ENCODE measurements at places on chromosomes 4 and X. TPM values are rescaled to one million over a fixed set of nuclear protein-coding genes. Genes with fewer than 3 reads are reported as not detected.

DNA sequence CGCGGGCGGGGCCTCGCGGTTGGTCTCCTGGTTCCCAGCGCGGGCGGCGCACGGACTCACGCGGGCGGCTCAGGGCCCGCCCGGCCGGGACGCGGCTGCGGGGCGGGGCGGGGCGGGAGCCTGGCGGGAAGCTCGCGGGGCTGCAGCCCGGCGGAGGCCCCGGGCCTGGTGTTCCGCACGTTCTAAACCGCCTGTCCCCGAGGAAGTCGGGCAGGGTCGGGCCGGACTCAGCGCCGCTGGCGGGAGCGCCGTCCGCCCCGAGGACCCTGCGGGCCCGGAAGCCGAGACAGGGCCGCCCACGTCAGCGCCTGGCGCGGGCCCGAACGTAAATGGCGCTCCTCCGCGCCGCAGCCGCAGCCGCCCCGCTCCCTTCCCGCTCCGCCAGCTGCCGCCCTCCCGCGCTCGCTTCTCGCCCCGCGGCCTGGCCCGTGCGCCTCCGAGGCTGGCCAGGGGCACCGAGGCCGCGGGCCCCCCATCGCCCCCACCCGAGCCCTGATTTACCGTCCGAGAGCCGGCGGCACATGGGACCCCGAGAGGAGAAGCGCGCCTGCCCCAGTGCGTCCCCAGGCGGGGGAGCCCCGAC is 309 bp upstream of the CTBP1 start:
- DNase-seq = no peak

DNA sequence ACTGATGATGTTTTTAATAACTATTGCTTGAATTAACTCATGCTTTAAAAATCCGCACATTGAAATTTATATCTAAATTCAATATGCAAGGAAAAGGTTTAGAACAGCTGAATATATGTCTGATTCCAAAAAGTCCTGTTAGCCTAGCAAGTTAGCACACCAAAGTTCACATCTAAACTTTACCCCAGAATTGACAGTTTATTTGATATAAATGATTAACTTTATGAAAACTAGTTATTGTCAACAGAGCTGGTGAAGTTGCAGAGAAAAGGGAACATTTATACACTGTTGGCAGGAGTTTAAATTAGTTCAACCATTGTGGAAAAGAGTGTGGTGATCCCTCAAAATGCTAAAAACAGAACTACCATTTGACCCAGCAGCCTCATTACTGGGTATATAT is 120.6 kb upstream of the BMP3 start:
- no peak for DNase-seq

SPACA5 gene
- not detected for total RNA-seq

DNA sequence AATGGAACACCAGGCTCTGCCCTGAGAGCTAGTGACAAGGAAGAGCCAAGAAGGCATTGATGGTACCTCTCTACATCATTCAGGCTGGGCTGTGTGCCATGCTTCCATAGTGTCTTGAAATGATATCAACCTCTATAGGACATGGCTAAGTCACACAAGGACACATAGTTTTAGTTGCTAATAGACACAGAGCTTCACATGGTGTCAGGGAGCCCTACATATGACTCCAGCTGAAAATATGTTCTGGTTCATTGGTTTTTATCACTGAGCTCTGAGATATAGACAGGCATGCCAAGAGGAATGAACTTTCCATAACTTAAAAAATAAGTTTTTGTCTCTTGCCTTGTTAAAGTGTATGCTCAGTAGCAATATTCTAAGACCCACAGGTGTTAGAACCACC is 72.1 kb upstream of the PRKG2 start:
- no peak for DNase-seq

DNA sequence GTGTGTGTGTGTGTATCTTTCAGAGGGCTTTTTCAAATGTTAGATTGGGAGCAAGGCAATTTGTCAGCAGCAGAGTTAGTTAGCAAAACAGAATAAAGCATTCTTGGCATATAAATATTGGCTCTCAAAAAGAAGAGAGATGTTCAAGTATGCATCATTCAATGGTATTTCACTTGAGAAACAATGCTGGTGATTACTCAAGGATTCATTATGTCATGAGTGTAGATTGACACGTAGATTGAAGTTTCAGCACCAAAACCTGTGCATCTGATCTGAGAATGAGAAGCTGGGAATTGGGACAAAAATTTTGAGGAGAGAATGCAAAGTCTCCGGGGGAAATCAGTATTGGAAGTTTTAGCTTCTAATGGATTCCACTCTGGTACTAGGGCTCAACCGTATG is 241.4 kb downstream of the FRMPD4 start:
- DNase-seq = no peak

GRCh38 chrX:26262121-26262523 is 46.2 kb downstream of the MAGEB5 start:
- DNase-seq = peak; percentile 91

DNA sequence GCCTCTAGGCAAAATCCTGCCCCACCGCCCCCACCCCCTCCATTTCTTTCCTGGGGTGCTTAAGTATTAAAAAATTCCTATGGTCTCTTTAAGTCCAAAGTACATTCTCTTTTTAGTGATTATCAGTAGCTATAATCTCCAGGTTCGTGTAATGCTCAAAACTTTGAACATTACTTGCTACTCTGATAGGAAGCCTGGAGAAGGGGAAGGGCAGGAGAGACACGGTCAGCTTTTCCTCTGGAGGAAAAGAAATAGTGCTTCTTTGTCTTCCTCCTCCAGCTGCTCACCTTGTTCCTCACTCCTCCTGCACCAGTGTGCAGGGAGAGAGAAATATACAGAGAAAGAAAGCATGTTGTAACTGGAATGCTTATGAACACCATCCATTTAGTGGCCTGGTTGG is 80.4 kb downstream of the PPP1R2C start:
- no peak for DNase-seq

DNA sequence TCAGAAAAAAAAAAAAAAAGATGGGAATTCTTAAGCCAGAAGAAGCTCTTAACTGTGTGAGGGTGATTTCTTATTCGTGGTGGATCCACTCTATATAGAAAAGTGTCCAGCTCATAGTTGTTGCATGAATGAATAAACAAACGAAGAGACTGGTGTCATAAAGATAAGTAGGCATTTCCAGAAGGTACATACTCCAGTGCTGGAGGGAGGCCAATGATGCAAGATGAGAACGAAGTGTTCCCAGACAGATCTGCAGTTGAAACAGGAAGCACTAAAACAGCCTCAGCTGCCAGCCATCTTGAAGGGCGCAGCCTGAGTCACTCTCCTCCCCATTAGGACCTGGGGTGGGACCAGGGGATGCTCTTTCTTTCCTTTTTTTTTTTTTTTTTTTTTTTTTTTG is 47.4 kb upstream of the HOPX start:
- DNase-seq = peak; percentile 23

INTU gene
- total RNA-seq = 8.1 TPM

- peak; percentile 50 for DNase-seq
Observed at GRCh38 chr4:55312489-55313101, 33.4 kb upstream of the SRD5A3 start.

DNA sequence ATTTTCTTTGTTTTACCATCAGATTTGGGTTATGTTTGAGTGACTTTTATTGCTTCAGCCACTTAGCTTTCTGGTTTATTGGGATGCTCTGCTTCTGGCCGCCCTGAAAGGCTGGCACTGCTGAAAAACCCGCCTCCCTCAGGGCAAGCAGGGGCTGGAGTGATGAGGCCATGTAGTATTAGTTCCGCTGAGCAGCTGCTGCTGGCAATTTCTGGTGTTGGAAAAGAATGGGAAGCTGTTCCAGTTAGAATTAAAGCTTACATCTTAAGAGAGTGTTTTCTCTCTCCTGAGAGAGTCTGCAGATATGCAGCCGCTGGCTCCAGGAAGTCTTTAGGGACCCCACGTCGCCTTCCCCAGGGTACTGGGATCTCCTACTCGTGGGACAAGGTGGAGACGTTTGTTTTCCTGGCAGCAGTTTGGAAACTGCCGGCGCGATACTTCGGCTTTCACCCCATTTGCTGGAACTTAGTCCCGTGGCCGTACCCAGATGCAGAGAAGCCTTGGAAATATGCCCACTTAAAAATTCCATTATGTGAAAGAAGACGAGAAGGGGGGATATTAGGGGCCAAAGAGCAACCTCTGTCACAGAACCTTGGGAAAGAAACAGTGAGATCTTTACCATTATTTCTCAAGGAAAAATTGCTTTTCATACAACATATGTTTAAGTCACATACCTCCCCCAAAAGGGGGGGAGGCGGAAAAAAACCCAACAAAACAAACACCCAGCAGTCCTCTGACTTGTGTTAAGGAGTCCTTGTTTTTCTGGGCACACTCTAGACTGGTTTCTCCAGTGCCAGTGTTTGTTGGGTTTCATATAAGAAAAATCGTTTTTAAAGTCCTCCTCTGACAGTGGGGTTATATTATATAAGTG is 72.6 kb downstream of the TMEM131L start:
- DNase-seq = no peak

GRCh38 chrX:86171366-86171765 is 23.1 kb downstream of the DACH2 start:
- no peak for DNase-seq

GRCh38 chr4:168503652-168504362 is 7.0 kb downstream of the PALLD start:
- DNase-seq = no peak

MOB1B gene
- total RNA-seq = 18.3 TPM

RBM3 gene
- 261 TPM for total RNA-seq

- DNase-seq = no peak
Observed at GRCh38 chr4:114026447-114026846, 47.0 kb upstream of the ARSJ start.

CLCN3 gene
- total RNA-seq = 45.1 TPM

GRCh38 chr4:105598787-105599186 is 46.4 kb downstream of the ARHGEF38 start:
- no peak for DNase-seq

- no peak for DNase-seq
Observed at GRCh38 chrX:40086569-40087335, 11.0 kb downstream of the BCOR start.

- no peak for DNase-seq
Observed at GRCh38 chr4:153759407-153760316, at the start of gene RNF175. Gene RNF175, minus strand, starts transcription at chr4:153760024. Its CDS starts 162 bp downstream, at chr4:153759862.

- no peak for DNase-seq
Observed at GRCh38 chr4:179292468-179292867, 1850.2 kb upstream of the AGA start.

TIGD4 gene
- total RNA-seq = 0.19 TPM

GAGE12F gene
- total RNA-seq = not detected

RIBC1 gene
- 2.3 TPM for total RNA-seq

GRCh38 chrX:38982370-38982769 is 181.1 kb downstream of the MID1IP1 start:
- DNase-seq = no peak

GRCh38 chr4:99677161-99677560 is 19.5 kb upstream of the C4orf54 start:
- DNase-seq = no peak

SPANXN2 gene
- total RNA-seq = not detected

DNA sequence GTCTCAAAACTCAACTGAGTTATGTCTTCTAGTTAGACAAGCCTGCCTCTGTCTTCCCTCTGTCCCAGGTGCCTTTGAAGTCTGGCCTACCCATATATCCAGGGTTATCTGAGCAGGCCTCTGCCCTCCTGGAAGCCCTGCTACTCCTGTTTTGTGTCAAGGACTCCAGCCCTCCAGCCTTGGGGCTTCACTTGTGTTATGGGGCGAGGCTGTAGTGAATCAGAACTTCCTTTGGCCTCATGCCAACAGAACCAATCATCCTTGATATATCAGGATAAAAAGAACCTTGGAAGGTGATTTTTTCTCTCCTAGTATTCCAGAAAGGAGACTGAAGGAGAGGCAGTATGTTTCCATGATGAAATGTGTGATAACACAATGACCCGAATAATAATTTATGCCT is 8.9 kb upstream of the ADGRG4 start:
- no peak for DNase-seq

MAGEC1 gene
- total RNA-seq = not detected

TACC3 gene
- 26.7 TPM for total RNA-seq

DNA sequence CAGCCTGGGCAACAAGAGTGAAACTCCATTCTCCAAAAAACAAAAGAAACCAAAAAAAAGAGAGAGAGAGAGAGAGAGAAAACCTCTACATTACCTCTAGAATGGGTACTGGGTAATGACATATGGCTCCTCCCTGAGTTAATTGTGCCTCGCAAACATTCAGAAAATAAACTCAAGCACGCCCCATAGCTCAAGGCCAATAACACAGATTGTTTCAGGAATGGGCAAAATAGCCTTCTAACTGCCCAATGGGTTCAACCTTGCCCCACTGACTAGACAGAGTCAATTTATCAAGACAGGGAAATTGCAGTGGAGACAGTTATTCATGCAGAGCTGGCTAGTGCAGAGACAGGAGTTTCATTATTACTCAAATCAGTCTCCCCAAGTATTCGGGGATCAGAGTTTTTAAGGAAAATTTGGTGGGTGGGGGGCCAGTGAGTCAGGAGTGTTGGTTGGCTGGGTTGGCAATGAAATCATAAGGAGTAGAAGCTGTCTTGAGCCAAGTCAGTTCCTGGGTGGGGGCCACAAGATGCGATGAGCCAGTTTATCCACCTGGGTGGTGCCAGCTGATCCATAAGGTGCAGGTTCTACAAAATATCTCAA is 25.1 kb downstream of the NIPAL1 start:
- DNase-seq = no peak

ARR3 gene
- not detected for total RNA-seq
